ENCODE measurements at places on chromosomes 6 and 20.

DNA sequence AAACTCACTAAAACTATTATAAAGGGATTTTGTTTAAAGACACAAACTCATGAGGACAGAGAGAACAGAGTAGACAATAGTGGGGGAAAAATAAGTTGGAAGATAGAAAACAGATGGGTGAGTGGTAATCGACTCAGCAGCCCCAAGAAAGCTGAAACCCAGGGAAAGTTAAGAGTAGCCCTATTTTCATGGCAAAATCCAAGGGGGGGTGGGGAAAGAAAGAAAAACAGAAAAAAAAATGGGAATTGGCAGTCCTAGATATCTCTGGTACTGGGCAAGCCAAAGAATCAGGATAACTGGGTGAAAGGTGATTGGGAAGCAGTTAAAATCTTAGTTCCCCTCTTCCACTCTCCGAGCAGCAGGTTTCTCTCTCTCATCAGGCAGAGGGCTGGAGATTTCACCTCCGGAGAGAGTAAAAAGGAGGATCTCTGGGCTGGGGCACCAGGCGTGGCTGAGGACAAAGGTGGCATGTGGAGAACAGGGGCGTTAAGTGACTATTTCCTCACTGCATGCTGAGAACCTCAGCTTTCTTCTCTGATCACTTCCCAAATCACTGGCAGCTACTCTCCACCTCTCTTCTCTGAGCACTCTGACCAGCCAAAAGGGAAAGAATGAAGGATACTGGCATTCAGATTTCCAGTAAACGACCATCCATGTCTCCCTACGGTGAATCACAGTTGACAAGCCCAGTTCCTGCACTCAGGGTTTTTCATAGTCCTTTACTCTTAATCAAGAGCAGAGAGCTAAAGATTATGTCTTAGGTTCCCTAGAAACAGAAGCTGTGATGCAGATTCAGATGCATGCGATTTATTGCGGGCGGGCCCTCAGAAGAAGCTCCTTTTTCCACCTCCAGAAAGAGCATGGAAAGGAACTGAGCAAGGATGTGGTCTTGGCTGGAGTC lies 7.3 kb upstream of the RNF24 start:
- no peak for DNase-seq

DNA sequence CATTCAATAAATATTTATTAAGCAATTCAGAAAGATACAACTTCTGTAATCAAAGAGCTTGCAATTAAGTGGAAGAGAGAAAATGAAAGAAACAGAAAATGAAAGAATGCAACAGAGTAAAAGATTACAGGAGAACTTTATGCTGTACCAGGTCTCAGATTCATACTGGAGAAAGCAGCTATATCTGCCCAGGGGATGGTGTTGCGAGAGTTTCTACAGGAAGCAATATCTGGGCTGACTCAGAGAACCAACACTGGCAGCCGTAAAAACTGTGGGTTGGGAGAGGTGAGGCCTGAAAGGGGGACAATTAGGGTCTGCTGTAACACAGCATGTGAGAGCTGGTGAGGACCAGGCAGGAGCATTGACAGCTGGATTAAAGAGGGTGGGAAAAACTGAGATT lies 256.7 kb upstream of the TCF21 start:
- DNase-seq = no peak

- DNase-seq = no peak
Observed at GRCh38 chr6:77656999-77657764, 4.3 kb downstream of the MEI4 start.

- DNase-seq = no peak
Observed at GRCh38 chr20:19492116-19492515, 265.9 kb upstream of the RIN2 start.

DNA sequence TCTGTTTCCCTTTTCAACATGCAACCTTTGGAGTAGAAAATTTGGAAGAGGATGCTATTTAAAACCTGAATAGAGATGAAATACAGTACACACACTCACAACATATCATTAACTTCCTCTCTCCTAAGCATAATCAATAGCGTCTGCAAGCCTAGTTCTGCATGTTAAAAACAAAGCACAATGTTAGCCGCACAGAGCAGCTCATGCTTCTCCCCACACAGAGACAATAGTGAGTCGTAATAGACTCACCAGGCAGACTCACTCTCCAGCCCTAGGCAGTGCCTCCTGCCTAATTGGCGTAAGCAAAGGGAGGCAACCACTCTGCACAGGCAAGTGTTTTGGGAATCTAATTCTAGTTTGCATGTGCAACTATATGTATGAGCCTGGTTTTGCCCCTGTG lies 45.8 kb upstream of the ARID1B start:
- DNase-seq = no peak
